Naive B cell (primary cell): ENCODE measurements at places on chromosomes 11 and 22. TPM values are rescaled to one million over a fixed set of nuclear protein-coding genes. Genes with fewer than 3 reads are reported as not detected.

Gene IFITM5
- not detected for polyA plus RNA-seq

Gene GPR83
- polyA plus RNA-seq = 0.20 TPM

Gene TH
- polyA plus RNA-seq = not detected

DNA sequence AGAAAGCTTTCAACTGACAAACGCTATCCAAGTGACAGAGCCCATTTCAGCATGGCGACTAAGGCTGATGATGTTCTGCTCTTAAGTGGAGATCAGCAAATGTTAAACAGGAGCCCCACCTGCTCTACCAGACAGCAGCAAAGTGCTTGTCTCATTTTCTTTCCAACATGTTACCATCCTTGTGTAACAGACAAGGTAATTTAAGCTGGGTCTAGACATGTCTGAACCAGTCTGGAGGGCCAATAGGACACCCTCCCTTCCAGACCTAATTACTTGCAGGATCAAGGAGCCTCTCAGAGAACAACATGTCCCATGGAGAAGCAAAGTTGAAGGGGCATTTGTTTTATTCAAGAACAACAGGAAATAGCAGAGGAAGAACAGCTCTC is 3.9 kb upstream of the LMO2 start:
- no peak for DNase-seq

Gene KDM4D
- polyA plus RNA-seq = 0.24 TPM

GRCh38 chr11:77403211-77403610 is 70.7 kb downstream of the PAK1 start:
- no peak for DNase-seq

- DNase-seq = no peak
These were observed 31.2 kb downstream of the ALG9 start for GRCh38 chr11:111840143-111840542.

DNA sequence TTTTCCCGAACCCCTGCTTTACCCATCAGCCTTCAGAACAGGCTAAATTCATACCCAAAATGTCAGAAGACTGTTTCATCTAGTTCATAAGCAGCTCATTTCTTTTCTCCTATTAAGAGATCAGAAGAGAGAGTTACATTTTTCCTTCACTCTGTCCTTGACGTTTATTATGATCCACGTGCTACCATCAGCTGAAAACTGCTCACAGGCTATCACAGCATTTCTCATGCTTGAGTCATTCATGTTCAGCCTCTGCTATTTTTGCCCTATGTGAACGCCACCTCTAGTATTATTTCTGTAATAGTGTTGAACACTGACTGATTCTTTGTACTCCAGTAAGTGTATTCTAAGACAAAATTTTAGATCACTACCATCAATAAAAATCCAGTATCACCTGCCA is 51.9 kb downstream of the SLC1A2 start:
- DNase-seq = no peak

Gene ARFGAP3
- 48.6 TPM for polyA plus RNA-seq
